ENCODE measurements at places on chromosomes 3 and 15. TPM values are rescaled to one million over a fixed set of nuclear protein-coding genes. Genes with fewer than 3 reads are reported as not detected.

The RAB8B gene
- total RNA-seq, result 26.6 TPM

The KLHL6 gene
- 1.0 TPM for total RNA-seq

The SOX2 gene
- under 0.01 TPM for total RNA-seq

The MYEF2 gene
- 3.7 TPM for total RNA-seq

The NMD3 gene
- 62.6 TPM for total RNA-seq

The RBPMS2 gene
- total RNA-seq, result under 0.01 TPM

The ANKRD34C gene
- not detected for total RNA-seq

The CD200R1 gene
- total RNA-seq, result 5.7 TPM

The MKRN2OS gene
- not detected for total RNA-seq

The IL17RE gene
- total RNA-seq, result not detected

The FRMD5 gene
- 3.7 TPM for total RNA-seq

The CPEB1 gene
- 0.52 TPM for total RNA-seq

The ATP13A5 gene
- not detected for total RNA-seq

The C3orf22 gene
- total RNA-seq, result under 0.01 TPM

The SLC35G2 gene
- total RNA-seq, result 2.1 TPM

The TMEM212 gene
- not detected for total RNA-seq

The BTLA gene
- under 0.01 TPM for total RNA-seq

The FBN1 gene
- total RNA-seq, result 439 TPM

The MORC1 gene
- total RNA-seq, result not detected

The MYO5C gene
- total RNA-seq, result 3.7 TPM

The DPPA2 gene
- total RNA-seq, result not detected

The KNG1 gene
- total RNA-seq, result 0.52 TPM

The GOLGA8R gene
- 3.1 TPM for total RNA-seq

The CCDC39 gene
- not detected for total RNA-seq

The CCR8 gene
- total RNA-seq, result not detected

The SPINK8 gene
- total RNA-seq, result not detected

The WDR5B gene
- total RNA-seq, result 4.7 TPM

The IQCH gene
- 3.1 TPM for total RNA-seq

The PLSCR5 gene
- not detected for total RNA-seq

The ISL2 gene
- total RNA-seq, result not detected

The SLC12A1 gene
- not detected for total RNA-seq

The MUC4 gene
- total RNA-seq, result 0.52 TPM

The PLA2G4F gene
- not detected for total RNA-seq

The TYRO3 gene
- total RNA-seq, result 11.5 TPM

The DUOXA1 gene
- total RNA-seq, result not detected

The CHAC1 gene
- 0.52 TPM for total RNA-seq

The ANKUB1 gene
- total RNA-seq, result not detected

The AHSG gene
- 0.52 TPM for total RNA-seq

The EIF2A gene
- total RNA-seq, result 195 TPM

Data from skeletal muscle tissue (tissue), 5 donors.